ENCODE measurements at places on chromosomes 6 and 20.

GRCh38 chr6:56399672-56400263 lies 152.4 kb upstream of the COL21A1 start:
- peak; percentile 94 for DNase-seq

- DNase-seq: no peak
Observed at GRCh38 chr6:63424636-63425035, 104.9 kb upstream of the LGSN start.

DNA sequence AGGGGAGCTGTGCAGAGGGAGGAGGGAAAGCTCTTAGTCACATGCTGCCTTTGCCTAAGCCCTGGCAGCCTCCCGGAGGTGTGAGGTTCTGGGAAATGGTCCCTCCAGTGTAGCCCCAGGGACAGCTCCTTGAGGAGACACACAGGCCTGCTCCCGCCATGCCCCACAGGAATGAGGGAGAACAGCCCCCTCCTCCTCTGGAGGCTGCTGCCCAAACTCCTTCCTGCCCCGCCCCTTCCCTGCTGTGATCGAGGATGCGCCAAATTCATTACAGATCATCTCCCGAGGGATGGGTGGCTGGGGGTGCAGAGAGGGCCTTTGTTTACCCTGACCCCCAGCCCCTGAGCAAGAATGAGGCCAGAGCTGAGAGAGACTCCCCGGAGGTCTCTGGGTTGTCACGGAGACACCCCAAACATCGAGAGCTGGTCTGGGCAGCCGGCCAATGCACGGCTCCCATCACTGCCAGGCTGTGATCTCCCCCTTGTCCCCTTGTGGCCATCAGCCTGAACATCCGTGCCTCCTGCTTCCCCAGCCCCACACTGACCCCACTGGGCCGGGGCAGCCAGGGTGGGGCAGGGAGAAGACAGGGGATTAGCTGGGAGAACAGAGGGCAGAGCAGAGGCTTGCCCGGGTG lies 8.4 kb downstream of the CYP21A2 start:
- no peak for DNase-seq

GRCh38 chr20:22566876-22567658 lies 17.3 kb downstream of the FOXA2 start:
- DNase-seq: no peak

DNA sequence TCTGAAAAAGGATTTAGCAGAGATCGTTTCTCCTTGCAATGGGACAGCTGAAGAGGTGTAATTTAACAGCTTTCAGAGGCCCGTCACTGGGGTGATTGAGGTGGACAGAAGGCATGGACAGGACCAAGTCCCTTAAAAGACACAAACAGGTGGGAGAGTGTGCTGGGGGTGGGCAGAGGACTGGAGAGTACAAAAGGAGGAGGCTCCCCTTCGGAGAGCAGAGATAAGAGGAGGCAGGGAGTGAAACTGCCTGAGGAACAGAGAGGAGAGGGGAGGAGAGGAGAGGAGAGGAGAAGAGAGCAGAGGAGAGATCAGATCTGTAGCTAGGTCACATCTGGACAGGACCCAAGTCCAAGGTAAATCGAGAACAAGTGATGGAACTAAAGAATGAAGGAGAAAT lies 48.6 kb upstream of the PKHD1 start:
- no peak for DNase-seq

- no peak for DNase-seq
Observed at GRCh38 chr20:56001106-56001785, 4.1 kb downstream of the CBLN4 start.

DNA sequence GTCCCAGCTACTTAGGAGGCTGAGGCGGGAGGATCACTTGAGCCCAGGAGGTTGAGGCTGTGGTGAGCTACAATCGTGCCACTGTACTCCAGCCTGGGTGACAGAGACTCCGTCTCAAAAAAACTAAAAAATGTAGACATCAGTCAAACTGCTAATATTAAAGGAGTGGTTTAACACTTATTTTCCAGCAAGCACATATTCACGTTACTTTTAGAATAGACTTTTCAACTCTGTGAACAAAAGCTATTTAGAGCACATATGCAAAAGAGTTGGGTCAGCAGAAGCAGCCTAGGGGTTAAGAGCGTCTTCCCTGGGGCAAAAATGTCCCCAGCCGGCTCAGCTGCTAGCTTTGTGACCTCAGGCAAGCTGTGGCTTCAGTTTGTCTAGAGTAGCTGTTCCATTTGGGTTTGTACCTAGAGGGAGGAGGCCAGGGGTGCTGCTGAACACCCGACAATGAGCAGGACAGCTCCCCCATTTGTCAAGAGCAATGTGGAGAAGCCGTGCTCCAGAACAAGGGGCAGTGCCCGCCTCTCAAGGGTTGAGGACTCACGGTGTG lies 62.5 kb upstream of the PTGIS start:
- no peak for DNase-seq

- peak; percentile 60 for DNase-seq
Observed at GRCh38 chr20:52446421-52447224, 255.0 kb upstream of the ZFP64 start.

Measured in NCI-H2029 treated with DMSO at 0.1 percent for 48 hours (cell line).